Right renal cortex interstitium (tissue), 3 donors: ENCODE measurements at places on chromosomes 13 and 19. TPM values are rescaled to one million over a fixed set of nuclear protein-coding genes. Genes with fewer than 3 reads are reported as not detected.

DNA sequence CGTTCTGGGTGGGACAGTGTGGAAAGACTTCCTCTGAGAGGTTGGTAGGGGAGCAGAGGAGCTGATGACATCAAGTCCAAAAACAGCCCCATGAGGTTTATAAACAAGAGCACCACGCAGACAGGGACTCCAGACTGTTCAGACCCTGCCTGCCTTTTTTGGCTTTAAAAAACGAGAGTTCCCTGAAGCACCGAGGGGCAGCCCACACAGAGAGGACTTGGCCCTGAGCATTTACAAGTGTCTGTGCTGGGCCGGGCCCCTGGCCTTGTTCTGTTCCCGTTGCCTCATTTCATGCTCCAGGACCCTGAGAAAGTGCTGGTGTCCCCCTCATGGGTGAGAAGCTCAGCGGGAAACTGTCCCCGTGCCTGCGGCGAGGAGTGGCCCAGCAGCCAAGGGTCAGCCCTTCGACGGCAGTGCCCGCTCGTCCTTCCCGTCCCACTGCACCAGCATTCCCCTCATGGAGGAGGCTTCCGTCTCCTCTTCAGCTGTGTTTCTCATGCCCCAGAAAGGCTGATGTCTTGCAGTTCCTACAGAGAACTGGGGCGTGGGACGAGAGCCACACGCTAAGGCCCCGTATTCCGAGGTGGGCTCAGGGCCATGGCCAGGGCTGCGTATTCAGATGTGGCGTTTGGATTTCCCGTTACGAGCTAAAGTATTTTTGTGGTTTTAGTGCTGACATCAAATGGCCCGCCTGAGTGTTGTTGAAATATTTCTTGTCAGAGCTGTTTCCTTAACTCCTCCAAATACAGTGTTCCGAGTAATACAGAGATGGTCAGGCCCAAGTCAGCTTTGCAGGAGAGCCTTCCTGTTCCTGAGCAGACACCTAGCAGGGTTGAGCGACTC is 93.5 kb downstream of the ATP11A start:
- no peak for DNase-seq

- no peak for DNase-seq
Observed at GRCh38 chr19:4622695-4623421, 16.5 kb upstream of the TNFAIP8L1 start.

GRCh38 chr13:103931331-103931845 is 865.2 kb upstream of the SLC10A2 start:
- no peak for DNase-seq

GRCh38 chr13:46561691-46562090 is 8.7 kb downstream of the LRCH1 start:
- DNase-seq = no peak

GRCh38 chr13:97313551-97314260 is 91.6 kb downstream of the MBNL2 start:
- DNase-seq = no peak

DNA sequence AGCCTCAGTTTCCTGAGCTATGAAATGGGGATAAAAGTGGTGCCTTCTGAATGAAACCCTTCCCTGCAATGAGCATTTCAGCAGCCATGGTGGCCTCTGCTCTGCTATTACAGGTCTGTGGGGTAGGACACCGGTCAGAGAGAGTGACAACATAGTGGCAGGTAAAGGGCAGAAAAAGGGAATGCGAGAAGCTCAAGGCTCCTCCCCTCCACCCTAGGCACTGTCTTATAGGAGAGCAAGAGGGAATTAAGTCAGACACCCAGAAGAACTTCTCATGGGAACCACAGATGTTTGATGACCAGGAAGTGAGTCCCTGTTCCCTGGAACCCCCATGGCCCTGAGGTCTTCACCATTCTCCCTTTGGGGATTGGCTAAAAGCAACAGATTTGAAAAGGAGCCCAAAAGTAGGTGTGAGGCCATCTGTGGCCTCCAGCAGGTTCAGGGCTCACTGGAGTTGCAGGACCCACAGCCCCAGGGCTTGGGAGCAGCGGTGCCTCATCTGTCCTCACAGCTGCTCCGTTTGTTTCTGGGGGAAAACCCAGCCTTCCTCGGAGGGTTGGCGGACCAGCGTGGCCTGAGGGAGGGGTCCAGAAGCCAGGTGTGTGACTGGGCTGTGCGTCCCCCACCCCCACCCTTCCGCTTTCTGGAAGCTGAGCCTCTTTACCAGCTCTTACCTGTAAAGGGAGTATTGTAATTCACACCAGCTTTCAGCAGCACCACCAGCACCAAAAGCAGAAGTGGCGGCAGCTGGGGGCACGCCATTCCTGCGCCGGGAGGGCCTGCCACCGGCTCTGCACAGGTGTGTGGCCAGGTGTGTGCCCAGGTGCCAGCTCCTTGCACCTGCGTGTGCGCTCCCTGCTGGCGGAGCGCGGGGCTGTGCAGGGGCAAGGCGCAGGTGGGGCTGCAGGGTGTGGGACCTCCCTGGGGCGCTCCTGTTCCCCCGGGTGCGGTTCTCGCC is 19.4 kb downstream of the IQCN start:
- no peak for DNase-seq

DNA sequence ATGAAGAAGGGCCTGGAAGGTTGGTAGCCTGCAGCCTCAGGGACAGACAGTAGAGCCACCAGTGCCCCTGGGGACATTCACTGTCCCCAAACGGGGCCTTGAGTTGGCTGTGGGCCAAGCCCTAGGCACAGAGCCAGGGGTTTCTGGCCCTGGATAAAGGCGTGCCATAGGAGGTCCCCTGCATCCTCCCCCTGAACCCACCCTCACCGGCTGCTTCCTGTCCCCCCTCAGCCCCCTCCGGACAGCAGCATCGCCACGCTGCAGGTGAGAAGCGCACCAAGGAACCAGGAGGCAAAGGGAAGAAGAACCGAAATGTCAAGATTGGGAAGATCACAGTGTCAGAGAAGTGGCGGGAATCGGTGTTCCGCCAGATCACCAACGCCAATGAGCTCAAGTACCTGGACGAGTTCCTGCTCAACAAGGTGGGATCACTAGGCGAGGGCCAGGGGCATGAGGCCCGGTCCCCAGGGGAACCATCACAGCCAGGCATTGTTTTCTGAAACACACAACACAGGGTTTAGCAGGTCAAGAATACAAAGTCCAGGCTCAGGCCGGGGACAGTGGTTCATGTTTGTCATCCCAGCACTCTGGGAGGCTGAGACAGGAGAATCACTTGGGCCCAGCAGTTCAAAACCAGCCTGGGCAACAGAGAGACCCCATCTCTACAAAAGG is 14.6 kb upstream of the USE1 start:
- no peak for DNase-seq

Gene SELENOV
- 3.6 TPM for polyA plus RNA-seq
